EL (cell line): ENCODE measurements at places on chromosomes 4 and X.

- peak; percentile 16 for DNase-seq
Observed at GRCh38 chrX:15151267-15152186, 118.4 kb downstream of the ASB9 start.

GRCh38 chrX:150081076-150081475 is 142.8 kb upstream of the EOLA2 start:
- peak; percentile 4 for DNase-seq

DNA sequence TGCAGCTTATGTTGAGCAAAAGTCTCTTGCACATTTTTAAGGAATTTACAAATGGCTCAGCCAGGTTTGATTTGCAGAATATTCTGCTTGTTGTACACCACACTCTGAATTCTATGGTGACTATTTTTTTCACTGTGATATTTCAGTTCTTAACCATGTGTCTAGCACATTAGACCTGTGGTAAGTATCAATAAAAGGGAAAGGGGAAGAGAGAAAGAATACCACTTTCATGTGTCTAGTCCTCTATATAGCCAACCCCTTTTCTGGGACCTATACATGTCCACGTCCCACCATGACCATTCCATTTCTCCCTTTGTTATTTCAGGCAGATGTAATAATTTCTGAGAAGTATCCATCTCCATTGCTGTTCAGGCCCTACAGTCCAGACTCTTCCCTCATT is 121.3 kb upstream of the PNPLA4 start:
- DNase-seq: no peak

GRCh38 chrX:3450881-3451570 is 104.6 kb upstream of the MXRA5 start:
- peak; percentile 3 for DNase-seq

DNA sequence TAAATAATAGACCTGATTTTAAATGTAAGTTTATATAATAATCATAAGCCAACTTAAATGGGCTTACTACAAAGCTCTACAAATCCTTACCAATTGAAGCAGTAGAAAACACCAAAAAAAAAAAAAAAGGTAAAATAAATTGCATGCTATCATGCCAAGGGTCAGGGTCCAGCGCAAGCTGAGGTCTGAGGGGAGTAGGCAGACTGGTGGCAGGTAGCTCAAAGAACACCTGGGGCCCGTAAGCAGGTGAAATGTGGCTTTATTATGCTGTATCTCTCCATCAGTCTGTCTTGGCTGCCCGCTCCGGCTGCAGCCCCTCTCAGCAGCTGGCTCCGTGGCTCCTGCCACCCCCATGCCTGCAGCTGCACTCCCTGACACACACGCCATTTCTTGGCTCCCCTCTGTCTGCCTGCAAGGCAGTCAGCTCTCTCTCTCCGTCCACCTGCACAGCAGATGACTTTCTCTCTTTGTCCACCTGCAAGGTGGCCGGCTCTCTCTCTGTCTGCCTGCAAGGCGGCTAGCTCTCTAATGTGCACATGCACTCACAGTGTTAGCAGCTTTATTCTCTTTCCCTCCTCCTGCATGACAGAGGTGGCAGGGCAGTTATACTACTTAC is 209.4 kb upstream of the UGT8 start:
- no peak for DNase-seq

DNA sequence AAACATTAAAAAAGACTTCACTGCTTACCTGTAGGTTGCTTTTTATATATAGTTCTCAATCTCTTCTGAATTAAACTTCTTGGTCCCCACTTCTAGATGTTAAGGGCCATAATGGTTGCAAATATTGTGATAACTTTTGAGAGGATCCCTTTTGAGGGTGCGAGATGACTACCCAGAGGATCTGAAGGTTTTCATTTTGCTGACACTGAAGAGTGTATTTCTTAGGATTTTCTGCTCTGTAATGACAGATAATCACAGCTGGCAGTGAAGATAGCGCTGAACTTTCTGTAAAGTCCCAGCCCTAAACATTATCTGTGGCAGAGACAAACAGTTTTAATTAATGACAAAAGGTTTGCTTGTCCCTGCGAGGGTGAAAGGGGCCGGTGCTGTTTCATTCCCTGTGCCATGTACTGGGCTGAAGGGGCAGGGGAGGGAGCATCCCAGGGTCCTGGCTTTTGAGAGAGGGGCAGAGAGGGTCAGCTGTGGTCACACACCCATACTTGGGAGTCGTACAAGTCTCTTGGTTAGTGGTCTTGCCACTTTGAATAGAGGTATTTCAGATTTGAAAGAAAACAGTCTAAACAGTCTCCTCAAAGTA is 22.2 kb downstream of the CLCN4 start:
- DNase-seq: no peak

- no peak for DNase-seq
Observed at GRCh38 chr4:169660929-169661328, 40.6 kb downstream of the CLCN3 start.

- no peak for DNase-seq
Observed at GRCh38 chrX:53383376-53384076, 38.9 kb downstream of the SMC1A start.

DNA sequence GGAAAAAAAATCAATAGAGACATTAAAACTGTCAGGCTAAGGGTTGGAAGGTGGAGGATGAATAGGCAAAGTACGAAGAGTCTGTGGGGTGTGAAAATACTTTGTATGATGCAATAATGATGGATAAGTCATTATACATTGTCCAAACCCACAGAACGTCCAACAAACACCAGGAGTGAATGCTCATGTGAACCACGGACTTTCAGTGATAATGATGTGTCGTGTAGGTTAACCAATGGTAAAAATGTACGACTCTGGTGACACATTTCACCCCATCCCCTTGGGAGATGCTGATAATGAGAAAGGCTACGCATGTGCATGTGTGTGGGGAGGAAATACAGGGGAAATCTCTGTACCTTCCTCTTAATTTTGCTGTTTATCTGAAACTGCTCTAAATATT is 665.2 kb downstream of the FAT4 start:
- no peak for DNase-seq

DNA sequence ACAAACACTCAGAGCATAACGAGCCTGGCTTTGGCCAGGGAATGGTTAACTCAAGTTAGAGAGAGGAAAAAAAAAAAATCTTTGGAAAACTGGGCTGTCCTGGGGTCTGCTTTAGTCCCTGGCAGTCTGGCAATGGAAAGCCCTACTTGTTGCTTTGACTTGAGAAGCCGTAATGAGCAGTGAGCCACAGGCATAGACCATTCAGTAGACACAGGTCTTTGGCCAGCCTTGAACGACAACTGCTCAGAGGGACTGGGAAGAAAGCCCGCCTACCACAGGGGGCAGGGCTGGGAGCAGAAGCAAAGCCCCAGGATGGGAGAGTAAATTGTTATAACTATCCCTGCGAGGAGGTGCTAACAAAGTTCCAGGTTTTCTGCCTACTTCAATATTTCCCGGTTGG is 25.9 kb downstream of the SLC25A43 start:
- DNase-seq: no peak

DNA sequence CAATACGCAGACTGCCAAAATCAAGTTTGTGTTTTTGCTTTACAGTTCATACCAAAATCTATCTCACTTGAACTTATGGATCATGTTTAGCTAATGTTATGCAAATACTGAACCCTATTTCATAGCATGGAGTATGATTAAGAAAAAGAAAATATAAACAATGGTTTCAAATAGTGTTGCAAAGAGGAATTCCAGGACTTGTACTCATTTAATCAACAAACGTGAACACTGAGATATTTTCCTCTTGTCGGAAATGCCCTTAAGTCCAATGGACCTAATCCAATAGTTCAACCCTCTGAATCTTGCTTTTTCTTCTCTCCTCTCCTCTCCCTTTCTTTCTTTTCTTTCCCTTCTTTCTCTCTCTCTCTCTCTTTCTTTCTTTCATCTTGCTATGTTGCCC is 30.8 kb downstream of the RASL11B start:
- DNase-seq: no peak

DNA sequence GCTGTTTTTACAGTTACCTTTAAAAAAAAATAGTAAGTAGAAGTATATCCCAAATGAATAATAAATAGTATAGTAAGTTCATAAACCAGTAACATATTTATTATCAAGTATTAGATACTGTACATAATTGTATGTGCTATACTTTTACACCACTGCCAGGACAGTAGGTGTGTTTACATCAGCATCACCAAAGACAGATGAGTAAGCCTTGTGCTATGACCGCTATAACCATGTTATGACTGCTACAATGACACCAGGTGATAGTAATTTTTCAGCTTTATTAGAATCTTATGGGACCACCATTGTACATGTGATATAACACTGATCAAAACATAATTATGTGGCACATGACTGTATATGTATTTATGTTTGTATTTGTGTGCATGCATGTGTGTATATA is 27.3 kb downstream of the PABPC4L start:
- DNase-seq: no peak

DNA sequence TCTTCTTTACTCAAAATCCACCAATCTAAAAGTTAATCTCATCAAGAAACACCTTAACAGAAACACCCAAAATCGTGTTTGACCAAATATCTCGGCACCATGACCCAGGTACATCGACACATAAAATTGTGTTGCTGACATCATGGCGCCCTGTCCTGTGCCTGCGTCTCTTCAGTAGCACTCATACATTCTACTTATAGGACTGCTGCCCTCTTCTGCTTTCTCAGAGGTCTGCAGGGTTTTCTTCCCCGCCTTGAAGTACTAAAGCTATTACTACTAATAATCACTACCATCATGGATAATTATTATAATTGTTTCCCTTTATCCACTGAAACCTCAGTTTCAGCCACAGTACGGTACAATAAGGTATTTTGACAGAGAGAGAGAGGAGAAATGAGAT is 1403.1 kb upstream of the TENM3 start:
- DNase-seq: no peak

GRCh38 chrX:119870626-119871131 is 854 bp downstream of the RNF113A start:
- peak; percentile 39 for DNase-seq

DNA sequence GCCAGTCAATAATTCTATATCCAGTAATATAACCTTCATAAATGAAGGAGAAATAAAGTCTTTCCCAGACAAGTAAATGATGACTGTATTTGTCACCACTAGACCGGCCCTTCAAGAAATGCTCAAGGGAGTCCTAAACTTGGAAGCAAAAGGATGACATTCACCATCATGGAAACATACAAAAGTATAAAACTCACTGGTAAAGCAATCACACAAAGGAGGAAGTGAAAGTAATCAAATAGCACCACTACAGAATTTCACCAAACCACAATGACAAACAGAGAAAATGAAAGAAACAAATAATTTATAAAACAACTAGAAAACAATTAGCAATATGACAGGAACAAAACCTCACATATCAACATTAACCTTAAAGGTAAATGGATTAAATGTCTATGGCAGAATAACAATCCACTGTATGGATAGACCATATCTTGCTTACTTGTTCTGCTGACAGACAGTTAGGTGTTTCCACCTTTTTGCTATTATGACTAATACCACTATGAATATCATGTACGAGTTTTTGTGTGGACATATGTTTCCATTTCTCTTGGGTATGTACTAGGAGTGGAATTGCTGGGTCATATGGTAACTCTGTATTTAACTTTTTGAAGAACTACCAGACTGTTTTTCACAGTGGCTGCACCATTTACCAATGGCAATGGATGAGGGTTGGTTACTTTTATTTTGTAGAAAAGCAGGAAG is 44.9 kb downstream of the NAT8L start:
- DNase-seq: no peak

DNA sequence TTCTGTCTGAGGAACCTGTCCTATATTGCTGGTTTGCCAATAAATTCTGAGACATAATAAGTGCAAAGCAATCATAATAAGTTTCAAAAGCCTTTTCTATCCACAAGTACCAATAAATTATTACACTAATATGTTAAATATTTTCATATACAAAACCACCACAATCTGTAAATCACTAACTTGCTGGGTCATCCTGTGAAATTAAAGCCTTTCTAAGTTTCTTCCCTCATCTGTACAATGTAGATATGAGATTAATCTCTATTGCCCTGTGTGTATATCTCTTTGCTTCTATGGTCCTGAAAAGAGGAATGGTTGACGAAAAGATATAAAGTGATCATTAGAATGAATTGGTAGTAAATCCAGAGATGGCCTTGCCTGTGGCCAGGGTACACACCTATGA is 231.6 kb downstream of the NR3C2 start:
- no peak for DNase-seq

GRCh38 chr4:152117054-152117453 is 356.2 kb upstream of the GATB start:
- DNase-seq: no peak

DNA sequence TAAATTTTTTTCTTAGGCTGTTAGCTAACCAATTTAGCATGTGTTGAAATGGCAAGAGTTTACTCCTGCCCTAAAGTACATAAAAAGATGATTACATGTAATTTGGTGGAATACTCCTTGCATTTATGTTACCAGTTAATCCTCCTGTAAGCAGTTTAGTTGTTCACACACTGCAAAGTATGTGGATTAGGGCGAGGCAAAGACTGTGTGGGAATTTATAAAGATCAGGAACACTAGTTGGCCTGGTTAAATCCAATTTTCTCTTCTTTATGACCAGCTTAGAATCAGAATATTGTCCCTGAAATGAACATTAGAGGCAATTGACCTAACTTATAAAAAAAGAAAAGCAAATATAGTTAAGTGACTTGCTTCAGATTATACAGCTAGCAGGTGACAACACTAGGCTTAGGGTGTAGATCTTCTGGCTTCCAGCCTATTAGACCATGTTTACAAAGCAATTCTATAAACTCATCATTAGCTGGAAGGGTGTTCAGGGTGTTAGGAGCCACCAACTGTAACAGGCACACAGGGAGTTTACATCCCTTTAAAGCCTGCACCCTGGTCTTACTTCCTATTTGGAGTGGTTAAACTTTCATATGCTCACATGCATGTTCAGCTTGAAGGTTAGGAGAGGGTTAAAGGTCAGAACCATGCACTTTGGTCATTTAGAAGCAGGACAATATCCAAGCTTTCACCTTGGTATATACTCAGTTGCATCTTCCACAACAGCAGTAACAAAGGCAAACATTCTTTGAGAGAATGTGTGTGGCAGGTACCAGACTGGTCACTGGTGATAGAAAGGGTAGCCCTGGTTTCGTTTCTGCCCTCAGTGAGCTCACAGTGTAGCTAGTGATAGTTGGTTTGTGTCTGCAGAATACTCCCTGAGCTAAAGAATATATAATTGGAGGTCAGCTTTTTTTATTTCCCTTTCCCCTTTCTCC is 72.6 kb downstream of the GC start:
- no peak for DNase-seq

GRCh38 chr4:1502501-1502886 is 96.3 kb upstream of the NKX1-1 start:
- no peak for DNase-seq
